ENCODE measurements at places on chromosomes 7 and 10.

DNA sequence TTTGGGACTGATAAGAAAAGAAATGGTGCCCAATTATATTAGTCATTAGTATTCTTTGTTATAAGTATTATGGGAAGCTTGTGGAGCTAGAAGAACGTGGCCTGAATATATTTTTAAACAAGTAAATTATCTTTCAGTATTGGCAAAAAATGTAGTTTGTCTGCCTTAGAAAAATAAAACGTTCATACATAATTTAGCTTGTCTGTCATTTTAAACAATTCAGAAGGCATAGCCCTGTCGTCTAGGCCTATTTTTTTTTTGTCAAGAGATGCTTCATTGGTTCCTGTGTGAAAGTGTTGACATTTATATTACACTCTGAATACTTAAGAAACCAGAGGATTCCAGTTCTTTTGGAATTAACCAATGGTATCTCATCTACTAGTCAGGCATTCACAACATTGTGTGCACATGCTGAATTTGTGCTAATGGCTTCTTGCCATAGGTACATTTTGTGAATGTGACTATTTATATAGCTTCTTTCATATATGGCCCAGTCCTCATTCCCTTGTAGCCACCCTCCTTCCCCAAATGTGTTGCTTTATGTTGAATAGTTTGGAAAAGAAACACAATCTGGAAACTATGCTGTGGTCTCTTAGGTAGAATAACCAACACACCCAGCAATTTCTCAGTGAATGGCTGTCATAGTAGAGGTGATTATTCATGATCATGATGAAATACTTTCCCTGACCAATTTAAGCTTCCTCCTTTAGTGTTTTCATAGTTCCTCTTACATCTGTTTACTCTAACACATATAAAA is 435.8 kb downstream of the EXOC4 start:
- DNase-seq = no peak

GRCh38 chr10:75720157-75720556 is 288.7 kb downstream of the LRMDA start:
- DNase-seq = no peak

DNA sequence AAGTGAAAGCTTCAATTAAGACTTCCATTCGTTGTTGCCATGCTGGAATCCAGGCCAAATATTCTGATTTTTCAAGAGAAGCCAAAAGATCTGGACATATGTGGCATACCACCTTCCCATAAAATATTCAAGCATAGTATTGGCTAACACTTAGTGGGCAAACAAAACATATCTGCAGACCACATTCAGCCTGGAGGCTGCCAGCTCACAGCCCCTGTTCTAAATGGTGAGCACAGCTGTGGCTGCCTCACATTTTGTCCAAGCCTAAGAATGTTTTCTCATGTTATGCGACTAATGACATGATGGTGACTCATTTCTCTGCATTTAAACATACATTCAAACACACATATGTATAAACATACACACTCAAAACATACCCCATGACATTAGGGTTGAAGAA is 10.6 kb upstream of the CALU start:
- DNase-seq = no peak

DNA sequence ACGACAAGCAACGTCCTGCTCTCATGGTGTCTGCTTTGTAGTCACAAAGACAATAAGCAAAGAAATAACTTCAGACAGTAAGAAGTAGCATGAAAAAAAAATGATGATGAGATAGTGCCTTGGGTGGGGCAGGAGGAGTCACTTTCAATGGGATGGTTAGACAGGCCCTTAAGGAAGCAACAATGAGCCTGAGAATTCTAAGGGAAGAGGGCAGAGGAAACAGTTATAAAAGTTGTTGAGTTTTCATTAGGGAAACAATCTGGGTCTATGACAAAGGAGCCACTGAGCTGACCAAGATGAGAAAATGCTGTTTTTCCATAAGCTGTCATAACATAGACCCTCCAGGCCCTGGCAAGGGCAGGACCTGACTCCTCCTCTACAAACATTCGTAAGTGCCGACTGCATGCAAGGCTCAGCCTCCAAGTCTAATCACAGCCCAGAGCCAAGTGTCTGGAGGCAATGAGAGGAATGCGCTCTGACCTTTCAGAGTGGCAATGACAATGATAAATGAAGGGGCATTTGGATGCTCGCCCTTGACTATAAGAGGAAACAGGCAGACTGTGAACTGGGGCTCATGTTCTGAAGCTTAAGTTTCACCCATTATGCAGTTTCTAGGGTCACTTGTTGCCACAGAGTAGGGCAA is 43.7 kb downstream of the PPP1R3C start:
- DNase-seq = no peak

DNA sequence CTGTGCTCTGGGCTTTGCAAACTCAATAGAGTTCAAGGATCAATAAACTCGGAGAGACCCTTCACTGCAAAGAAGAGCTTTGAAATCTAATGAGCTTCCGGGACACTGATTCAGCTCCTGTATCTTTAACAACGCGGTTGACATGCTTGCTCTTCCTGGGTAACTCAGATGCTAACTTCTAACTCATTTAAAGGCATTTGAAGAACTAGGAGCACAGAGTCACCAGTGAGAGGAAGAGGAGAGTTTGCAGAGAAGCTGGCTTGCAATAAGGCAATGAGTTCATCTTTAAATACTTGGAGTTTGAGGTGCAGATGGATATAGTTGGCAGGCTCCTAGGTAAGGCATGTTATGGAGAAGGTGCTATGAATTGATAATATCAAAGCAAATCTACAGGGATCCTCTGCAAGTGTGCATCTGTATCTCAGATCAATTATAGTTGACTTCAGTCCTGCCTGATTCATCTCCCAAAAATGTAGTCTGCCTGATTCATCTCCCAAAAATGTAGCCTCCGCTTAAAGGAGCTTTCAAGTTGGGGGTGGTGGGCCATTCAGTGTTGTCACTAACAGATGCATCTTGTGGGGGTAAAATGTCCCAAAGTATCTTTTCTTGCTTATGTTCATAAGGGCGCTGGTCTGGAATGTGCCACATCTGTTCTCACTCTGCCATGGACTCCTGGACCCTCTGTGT is 182.5 kb upstream of the PRSS58 start:
- no peak for DNase-seq

- no peak for DNase-seq
Measured at GRCh38 chr10:104057717-104058116, 28.0 kb downstream of the COL17A1 start.

GRCh38 chr10:106401161-106401560 is 763.3 kb downstream of the SORCS1 start:
- no peak for DNase-seq

DNA sequence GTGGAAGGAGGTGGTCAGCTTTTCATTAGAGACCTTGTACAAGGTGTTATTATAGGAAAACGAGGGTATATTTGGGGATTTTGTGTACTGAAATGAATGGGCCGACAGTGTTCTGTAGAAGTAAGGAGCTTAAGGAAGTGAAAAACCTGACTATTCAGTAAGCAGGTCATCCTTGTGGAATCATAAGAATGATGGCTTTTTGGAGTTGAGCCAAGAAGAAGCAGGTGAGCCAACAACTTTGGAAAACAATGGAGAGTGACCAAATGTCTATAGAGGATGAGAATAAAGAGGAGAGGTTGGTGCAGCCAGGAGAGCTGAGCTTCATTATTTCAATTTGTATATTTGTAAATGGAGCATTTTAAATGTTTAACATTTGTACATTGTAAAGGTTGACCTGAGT is 595.7 kb downstream of the CCSER2 start:
- DNase-seq = no peak

GRCh38 chr7:41247143-41247865 is 455.6 kb downstream of the INHBA start:
- no peak for DNase-seq

DNA sequence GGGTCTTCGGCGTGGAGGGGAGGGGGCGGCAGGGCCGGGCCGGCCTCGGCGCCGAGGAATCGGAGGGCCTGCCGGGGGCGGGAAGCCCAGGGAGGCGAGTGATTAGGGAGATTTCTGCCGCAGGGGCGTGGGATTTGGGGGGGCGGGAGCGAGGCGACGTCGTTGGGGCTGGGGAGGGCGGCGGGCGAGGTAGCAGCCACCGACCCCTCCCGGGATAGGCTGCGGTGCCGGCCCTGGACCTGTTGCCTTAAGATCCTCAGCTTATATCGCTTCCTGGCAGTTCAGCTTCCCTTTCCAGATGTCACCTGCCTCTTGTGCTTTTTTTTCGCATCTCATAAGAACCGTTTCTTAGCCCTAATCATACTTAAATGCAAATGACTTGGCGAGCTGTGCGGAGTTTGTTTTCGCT is 655 bp downstream of the LMTK2 start:
- peak; percentile 37 for DNase-seq

DNA sequence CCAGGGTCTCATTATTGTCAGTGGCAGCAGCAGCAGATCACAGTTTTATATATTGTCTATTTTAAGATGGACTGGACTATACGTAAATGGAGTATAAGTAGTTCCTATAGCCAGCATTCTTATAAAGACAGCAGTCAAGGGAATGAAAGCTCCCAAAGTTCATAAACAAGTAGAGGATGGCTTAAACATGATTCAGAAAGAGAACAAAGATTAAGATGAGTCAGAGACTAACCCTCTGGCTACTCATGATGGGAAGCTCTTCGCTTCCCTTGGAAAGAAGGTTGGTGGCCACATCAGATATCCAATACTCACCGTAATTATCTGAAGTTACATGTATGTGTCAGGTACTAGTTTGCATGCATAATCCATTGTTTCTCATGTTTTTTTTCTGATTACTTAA is 277.0 kb downstream of the INHBA start:
- no peak for DNase-seq

GRCh38 chr7:52726986-52727385 is 308.4 kb upstream of the POM121L12 start:
- DNase-seq = no peak

- no peak for DNase-seq
Measured at GRCh38 chr7:1725766-1726630, 55.9 kb downstream of the ELFN1 start.

GRCh38 chr10:102009801-102010425 is 46.1 kb downstream of the ARMH3 start:
- DNase-seq = peak; percentile 18

GRCh38 chr10:124523901-124524300 is 62.3 kb downstream of the LHPP start:
- no peak for DNase-seq

DNA sequence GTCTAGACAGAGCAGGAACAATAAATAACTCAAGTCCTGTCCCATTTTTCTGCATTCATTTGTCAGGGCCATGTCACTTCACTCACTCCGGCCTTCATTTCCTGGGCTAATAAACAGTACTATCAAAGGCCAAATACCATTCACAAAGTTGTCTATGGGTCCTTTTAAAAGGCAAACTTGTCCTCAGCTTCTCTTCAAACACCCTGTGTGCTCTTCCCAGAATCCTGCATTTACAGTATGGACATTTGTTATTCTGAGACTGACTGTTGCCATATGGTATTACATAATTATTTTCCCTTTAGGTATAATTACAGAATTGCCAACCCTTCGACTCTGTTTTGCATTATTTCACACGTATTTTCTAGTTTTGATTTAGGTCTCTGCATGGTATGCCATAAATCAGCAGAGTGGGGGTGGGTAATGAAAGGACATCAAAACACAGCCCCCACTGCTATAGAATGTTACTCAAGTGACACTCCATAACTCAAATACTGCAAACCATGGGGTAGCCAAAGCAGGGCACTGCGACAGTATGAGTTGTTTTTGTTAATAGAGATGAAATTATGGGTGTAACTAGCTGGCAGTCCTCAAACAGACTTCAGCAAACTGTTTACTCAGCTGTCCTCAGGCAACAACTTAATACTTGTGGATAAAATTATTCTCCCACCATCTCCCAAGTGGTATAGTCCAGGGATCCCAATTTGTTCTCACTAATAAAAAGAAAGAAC is 183.7 kb downstream of the TRIL start:
- DNase-seq = no peak

GRCh38 chr7:39615350-39615975 is 7.9 kb upstream of the RALA start:
- no peak for DNase-seq

- DNase-seq = no peak
Measured at GRCh38 chr10:8283986-8284385, 229.5 kb downstream of the GATA3 start.

DNA sequence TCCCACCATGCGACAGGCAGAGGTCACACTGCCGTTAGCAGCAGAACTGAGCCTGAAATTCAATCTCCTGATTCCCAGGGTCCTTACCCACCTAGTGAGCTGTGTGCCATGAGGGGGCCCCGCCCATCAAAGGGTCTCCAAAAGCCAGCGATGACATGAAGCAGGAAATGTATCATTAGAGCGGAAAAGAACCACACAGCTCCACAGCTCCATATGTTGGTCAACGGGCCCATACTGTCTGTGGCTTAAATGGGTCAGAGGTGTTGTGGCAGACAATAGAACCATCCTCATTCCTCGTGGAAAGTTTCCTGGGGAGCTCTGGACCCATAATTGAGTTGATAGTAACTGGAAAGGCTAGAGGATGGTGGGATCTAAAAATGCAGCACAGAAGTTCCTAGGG is 68.1 kb upstream of the PODXL start:
- no peak for DNase-seq

GRCh38 chr10:119477444-119477843 is 65.1 kb downstream of the RGS10 start:
- DNase-seq = no peak

- peak; percentile 20 for DNase-seq
Measured at GRCh38 chr10:97714401-97715258, 1.1 kb downstream of the MARVELD1 start.

DNA sequence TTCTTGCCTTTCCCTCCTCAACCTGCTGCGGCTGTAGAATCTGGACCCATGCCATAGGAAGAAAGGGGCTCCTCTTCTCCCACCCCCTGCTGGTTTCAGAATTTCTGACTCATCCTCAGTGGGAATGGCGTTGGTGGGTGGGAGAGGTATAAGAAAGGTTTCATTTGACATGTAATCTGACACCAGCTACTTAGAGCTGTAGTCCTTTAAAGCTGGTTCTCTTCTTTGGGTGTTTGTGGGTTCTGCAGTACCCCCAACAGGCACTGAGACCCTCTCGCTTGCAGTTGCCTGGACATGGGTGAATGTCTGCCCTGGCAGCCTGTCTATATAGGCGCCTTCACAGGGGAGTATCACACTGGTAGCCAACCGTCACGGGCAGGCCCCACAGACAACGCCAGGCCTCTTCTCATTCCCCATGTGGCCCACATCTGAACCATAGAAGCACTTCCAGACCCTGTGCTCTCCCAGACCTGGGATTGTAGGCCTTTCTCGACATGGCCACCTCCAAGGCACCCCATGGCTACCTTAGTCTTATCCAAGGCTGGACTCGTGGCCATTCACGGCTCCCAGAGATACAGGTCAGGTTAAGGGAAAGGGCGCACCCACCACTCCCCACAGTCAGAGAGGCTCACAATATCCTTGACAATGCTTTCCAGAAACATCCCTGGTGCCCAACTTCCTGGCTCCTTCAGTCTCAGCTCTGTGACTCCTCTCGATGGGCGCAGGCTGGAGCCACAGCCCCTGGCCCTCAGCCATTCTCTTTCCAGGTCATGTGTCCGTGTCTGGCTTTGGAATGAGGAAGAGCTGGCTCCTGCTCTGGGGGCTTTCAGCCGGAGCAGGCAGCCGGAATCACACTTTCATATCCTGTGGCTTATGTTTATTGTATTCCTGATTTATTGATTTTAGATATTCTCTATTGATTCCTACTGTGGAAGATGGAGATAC is 17.5 kb downstream of the ZNF862 start:
- DNase-seq = no peak
